ENCODE measurements at places on chromosomes 13 and 19.

DNA sequence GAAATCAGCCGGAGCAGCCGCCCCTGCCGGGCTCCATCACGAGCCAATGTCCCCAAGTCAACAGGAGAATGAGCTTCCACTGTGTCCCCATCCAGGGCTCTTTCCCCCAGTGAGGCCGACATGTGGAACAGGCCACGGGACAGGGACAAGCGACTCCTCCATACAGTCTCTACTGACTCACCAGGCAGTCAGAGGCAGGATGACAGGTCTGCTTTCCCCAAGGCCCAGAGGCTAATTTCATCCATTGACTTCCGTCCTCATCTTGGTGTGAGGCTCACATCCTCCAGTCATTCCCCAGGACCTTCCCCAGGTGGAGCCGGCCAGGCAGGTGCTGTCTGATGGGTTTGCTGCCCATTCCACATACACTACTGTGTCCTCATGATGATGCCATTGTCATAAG lies 3.5 kb downstream of the CEACAM6 start:
- DNase-seq: no peak

GRCh38 chr19:19742773-19743172 lies 9.9 kb upstream of the ZNF14 start:
- DNase-seq: no peak

DNA sequence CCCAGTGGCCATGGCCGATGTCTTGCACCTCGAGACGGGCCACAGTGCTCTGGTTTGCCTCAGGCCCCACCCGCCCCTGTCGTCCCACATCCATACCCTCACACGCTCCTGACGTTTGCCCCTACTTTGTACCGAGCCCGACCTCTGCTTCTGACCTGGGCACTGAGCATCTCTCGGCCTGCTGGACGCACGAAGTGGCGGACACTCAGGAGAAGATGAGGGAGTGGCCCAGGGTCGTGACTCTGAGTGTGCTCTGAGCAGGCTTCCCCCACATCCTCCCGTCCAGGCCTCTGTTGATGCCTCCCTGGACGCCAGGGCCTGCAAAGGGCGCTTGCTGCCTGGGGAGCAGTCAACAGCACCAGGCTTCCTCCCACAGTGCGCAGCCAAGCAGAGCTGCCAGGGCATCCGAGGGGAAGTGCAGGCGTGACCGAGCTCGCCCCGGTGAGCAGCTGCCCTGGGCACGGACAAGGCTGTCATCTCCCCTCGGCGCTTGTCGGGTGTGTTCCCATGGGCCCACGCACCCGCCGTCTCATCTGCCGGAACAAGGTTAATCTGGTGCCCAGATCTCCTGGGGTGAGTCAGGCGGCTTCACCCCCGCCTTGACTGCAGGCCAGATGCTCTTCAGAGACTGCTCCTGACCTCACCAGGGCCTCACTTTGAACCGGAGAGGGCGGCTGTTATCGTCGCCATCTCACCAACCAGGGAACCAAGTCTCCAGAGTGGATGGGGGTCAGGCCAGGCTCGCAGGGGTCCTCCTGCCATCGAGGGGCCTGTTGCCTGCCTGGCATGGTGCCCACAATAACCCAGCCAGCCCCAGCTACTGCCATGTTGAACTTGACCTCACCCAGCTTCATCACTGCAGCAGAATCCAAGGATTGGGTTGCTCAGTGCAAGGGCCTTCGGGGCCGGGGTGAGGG lies 27.2 kb downstream of the COMP start:
- no peak for DNase-seq

- DNase-seq: no peak
Observed at GRCh38 chr19:44602081-44602480, 11.3 kb upstream of the IGSF23 start.

DNA sequence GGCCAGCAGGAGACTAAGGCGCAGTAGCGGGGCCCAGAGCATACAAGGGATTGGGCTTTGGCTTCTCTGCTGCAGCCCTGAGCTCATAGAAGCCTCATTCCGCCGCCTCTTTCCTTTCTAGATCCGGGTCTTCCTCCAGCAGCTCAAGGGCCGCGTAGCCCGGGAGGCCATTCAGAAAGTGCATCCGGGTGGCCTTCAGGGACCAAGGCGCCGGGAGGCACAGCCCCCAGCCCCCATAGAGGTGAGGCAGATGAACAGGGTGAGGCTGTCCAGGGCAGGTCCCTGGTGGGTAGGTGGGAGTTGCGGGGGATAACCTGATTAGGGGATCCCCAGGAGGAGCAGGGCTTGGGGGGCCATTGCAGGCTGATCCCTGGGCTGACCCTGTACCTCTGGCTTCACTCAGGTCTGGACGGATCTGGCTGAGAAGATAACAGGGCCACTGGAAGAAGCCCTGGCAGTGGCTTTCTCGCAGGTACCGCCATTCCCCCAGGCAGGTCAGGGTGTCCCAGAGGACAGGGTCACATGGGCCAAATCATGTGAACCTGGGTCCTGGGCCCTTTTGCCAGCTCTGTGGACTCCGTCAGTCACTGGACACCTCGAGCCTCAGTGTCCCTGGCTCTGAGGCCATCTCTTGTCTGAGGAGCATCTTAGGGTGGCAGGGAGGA lies 1.3 kb downstream of the SNAPC2 start:
- no peak for DNase-seq

DNA sequence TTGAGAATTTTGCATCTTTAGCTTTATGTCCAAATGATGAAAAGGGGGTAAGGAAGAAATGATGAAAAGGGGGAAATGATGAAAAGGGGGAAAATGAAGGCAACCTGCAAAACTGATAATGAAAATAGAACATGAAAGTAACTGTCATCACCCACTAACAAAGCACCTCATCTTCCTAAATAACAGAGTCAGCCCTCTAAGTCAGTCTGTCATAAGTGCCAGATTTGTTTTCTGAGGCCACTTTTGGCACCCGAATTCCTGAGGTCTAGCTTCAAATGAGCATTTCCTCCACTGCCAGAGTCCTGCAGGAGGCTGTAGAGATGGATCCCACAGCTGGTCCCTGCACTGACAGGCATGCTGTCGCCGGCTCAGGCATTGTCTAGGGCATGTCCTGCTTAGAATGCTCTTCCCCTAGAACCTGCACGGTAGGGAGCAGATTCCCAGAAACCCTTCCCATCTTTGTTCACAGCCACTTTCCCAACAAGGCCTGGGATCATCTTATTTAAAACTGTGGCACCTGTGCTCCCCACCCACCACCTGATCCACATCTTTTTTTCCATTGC lies 25.3 kb downstream of the RAP2A start:
- no peak for DNase-seq

GRCh38 chr13:45953082-45953481 lies 99.5 kb downstream of the ZC3H13 start:
- no peak for DNase-seq

- DNase-seq: no peak
Observed at GRCh38 chr19:54492568-54492967, 10.1 kb upstream of the LAIR2 start.

DNA sequence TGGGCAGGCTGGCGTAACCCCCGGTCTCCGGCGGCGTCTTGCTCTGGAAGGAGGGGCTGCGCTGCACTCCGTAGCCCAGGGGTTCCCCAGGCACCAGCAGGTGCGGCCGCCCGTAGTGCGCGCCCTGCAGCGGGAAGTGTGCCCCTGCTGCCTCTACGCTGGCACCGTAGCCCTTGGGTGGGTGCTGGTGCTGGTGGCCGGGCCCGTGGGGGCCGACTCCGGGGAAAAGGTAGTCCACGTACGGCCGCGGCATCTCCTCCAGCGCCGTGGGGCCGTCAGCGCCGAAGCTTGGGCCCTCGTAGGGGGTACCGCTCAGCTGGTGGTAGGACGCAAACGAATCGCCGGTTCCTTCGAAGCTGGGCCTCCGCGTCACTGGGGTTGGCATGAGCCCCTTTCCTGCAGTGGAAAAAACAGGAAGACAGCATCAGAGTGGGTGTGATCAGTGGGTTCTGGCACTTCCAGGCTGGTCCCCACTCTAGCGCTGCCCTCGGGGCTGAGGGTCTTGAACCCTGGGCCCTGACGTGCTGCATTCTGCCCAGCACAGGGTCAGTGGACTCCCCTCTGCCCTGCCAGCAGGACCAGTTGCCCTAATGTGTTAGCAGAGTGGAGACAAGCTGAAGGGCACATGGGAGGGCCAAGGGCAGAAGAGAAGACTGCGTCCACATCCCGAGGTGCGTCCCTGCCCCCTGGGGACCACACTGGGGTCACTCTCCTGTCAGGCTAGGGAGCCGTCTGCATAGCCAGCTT lies 72.3 kb downstream of the LATS2 start:
- no peak for DNase-seq

DNA sequence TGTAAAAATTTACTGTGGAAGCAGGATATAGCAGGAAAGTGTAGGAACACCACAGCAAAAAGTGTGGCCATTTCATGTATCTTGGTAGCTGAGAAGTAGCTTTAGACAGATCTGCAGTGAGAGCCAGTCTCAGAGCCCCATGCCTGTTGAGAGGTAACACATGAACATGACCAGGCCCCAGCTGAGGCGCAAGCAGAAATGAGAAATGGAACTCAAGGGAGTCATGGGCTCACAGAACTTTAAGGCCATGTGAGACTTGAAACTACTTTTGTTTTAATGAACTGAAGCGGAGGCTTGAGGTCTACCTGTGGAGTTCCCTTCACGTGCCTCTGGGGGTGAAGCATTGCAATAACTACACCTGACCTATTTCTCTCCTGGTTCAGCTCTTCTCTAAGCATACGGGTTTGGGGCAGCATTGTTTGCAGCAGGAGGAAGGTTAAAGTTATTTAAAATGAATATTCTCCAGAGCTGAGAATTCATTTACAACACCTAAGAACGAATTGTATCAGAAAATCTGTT lies 3.3 kb downstream of the MYO16 start:
- DNase-seq: no peak

DNA sequence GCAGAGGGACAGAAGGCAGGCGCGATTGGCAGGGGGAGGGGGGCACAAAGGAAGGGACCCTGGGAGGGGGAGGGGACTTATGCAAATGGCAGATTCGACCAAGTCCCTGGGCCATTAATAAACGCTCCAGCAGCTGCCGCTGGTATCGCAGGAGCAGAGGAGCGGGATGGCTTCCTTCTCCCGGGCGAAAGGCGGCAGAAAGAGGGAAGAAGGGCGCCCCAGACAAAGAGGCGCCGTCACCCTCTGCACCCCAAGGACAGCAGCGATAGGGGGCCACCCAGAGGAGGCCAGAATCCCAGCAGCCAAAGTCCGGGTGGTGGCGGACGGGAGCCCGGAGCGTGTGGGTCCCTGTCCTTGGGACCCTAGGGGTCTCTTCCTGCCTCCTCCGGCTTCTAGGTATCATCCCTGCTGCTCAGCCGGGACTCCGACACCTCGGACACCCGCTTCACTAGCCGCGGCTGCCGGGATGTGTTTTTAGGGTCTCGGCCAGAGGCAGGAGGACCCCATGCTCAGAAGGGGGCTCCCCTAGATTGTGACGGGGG lies 1.9 kb downstream of the PTPRS start:
- DNase-seq: no peak

DNA sequence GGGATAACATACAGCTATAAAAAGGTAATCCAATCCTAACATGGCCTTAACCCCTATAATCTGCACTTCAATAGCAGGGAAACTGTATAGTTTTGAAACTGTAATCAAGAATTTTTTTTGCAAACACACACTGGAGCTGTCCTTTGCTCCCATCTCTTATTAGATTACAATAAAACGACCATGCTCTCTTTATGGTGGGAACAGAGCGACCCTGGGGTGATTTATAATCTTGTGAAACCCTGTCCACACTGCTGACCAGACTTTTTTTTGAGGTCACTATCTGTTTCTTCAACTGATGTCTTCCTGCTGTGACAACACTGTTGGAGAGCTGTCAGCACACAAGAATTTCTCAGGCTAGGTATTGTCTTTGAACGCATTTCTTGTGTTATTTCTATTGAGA lies 35.3 kb downstream of the DACH1 start:
- DNase-seq: no peak

DNA sequence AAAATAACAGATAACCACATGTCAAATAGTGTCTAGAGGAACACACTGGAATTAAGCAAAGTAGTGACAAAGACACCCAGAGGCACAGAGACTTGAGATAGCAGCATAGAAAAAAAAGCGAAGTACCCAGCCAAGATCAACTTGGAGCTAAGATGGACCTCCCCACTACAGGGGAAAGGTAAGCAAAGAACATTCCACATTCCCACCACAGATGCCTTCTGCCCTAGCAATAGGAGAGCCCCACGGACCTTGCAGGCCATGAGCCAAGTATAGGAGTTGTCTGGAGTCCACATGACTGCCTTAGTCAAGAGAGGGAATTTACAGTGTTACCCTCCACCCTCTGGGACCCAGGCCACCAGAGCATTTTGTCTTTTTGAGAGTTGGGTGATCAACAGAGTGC lies 110.7 kb upstream of the SPRY2 start:
- DNase-seq: no peak

GRCh38 chr19:4016903-4017638 lies 9.5 kb downstream of the PIAS4 start:
- no peak for DNase-seq

- no peak for DNase-seq
Observed at GRCh38 chr19:7386308-7386707, 37.6 kb downstream of the ARHGEF18 start.

GRCh38 chr19:2186071-2186846 lies 22.5 kb downstream of the DOT1L start:
- DNase-seq: peak; percentile 81

GRCh38 chr13:48126944-48127830 lies 32.3 kb upstream of the MED4 start:
- peak; percentile 66 for DNase-seq

DNA sequence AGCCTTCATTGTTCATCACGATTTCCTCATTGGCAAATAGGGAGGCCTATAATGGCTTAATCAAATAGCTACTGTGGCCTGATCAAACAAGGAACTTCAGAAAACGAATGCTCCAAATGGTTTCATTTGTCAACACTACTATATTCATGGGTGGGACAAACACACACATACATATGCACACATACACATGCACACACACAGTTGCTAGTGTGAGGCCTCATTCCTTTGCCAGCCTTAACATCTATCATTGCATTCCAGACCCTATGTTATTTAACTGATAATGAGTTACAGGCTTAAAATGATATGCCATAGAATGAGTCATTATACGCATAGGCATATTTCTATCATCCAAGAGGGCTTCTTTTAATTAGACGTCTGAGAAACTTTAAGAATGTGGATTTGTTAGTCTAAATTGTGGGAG lies 140.2 kb downstream of the KLF5 start:
- no peak for DNase-seq

DNA sequence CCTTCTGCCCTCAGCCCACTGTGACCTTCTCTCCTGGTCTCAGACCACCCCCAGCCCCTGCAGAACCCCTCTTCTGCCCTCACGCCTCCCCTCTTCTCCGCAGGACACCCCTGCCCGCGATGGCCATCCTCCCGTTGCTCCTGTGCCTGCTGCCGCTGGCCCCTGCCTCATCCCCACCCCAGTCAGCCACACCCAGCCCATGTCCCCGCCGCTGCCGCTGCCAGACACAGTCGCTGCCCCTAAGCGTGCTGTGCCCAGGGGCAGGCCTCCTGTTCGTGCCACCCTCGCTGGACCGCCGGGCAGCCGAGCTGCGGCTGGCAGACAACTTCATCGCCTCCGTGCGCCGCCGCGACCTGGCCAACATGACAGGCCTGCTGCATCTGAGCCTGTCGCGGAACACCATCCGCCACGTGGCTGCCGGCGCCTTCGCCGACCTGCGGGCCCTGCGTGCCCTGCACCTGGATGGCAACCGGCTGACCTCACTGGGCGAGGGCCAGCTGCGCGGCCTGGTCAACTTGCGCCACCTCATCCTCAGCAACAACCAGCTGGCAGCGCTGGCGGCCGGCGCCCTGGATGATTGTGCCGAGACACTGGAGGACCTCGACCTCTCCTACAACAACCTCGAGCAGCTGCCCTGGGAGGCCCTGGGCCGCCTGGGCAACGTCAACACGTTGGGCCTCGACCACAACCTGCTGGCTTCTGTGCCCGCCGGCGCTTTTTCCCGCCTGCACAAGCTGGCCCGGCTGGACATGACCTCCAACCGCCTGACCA lies 3.3 kb downstream of the LRFN3 start:
- DNase-seq: no peak

- DNase-seq: no peak
Observed at GRCh38 chr13:20776751-20777150, 3.0 kb upstream of the EEF1AKMT1 start.
